Right kidney (tissue), 9 donors: ENCODE measurements at places on chromosomes 5 and 9.

GRCh38 chr9:80410106-80410505 is 838.3 kb downstream of the TLE4 start:
- DNase-seq: peak; percentile 55

GRCh38 chr5:65013166-65013565 is 244.4 kb downstream of the CWC27 start:
- no peak for DNase-seq

GRCh38 chr5:18397891-18398290 is 763.6 kb downstream of the TAF11L14 start:
- DNase-seq: no peak

DNA sequence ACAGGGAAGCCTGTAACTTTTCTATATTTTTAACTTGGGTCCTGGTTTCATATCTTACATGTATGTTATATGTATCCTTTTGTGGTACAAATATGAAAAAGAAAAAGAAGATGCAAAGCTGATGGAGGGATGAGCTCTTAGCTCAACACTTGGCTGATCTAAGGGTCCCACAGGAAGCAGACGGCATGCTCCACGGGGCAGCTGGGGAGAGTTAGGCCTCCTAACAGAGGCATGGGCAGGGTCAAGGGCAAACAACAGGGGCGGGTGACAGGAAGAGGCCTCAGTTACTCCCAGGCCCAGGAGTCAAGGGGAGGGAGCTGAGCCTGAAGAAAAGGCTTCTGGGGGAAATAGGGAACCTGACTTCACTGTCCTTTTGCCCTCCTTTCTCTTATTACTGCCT is 287.2 kb downstream of the ZSWIM6 start:
- no peak for DNase-seq

- no peak for DNase-seq
Measured at GRCh38 chr5:96203761-96204160, 229.3 kb downstream of the PCSK1 start.

DNA sequence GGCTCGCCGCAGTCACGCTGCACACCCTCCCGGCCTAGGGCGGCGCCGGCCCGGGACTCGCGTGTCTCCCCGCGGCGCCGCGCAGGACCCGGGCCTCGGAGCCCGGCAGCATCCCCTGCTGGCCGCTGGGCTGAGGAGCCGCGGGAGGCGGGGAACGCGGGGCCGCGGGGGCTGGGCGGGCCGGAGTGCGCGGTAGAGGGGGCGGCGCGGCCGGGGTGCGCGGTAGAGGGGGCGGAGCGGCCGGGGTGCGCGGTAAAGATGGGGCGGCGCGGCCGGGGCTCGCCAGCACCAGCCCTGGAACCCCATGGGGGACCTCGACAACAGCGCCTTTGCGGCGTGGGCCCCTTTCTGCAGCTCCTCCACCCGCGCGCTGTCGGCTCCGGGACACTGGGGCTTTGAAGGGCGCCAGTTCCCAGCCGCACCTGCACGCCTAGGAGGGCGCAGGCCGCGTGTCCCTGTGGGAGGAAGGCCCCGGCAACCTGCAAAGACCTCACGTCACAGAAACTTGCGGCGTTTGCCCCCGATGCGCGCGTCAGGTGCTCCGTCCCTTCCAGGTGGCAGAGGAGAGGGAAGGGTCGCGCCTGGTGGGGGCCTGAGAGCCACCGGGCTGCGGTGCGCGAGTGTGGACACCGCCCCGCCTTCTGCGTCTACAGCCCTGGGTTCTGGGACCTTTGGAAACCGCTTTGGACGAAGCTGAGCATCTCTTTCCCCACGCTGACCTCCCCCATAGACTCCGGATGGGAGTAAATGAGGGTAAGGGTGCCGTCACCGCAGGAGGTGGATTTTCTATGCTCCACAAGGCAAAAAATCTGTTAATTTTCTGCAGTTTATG is 49.6 kb downstream of the NSUN2 start:
- peak; percentile 61 for DNase-seq

DNA sequence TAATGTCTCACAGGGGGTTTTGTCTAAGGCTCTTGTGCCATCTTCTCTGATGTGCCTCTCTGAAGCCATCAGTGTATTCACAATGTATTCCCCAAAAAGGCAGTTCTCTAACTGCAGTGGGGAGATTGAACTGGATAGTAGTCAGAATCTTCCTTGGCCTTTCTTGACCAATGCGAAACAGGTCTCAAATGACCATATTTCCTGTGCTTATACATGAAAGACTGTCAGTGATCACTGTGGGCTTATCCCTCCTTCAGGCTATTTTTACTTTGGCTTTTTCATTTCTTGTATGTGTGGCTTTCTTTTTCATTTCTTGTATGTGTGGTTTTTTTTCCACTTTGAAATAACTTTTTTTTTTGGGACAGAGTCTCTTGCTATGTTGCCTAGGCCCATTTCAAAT is 19.7 kb downstream of the HMGXB3 start:
- DNase-seq: no peak

DNA sequence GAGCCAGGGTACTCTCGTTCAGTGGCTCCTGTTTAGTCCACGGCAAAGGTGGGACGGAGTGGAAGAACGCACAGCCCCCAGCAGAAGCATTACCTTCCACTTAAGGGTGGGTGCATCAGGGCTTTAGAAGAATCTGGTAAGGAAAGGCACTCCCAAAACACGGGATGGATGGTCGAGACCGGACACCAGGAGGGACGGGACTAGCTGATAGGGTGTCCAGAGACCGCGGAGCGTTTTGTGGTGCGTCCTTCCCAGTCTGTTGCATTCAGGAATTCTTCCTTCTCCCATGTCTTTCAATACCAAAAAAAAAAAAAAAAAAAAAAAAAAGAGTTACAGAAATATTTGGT is 545 bp upstream of the CTSV start:
- DNase-seq: no peak

- no peak for DNase-seq
Measured at GRCh38 chr5:147240266-147240985, 5.6 kb downstream of the STK32A start.

DNA sequence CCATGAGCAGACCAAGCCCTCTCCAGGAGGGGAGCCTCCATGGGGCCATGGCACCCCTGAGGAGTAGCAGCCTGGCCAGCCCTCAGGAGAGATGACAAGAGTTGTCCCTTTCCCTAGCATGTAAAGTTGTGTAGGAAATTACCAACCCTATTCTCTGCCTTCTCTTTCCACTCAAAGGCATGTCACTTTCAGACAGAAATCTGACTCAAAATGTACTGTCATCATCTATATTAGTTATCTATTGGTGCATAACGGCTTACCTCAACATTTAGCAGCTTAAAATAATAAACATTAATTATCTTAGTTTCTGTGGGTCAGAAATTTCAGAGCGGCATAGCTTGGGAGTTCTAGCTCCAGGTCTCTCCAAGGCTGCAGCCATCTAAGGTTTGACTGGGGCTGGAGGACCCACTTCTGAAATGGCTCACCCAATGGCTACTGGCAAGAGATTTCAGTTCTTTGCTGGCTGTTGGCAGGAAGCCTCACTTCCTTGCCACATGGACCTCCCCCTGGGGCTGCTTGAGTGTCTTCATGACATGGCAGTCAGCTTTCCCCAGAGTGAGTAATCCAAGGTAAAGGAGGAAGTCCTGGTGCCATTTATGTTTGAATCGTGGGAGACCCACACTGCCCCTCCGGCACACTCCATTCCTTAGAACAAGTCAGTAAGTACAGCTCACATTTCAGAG is 632.3 kb downstream of the CCDC171 start:
- DNase-seq: no peak

DNA sequence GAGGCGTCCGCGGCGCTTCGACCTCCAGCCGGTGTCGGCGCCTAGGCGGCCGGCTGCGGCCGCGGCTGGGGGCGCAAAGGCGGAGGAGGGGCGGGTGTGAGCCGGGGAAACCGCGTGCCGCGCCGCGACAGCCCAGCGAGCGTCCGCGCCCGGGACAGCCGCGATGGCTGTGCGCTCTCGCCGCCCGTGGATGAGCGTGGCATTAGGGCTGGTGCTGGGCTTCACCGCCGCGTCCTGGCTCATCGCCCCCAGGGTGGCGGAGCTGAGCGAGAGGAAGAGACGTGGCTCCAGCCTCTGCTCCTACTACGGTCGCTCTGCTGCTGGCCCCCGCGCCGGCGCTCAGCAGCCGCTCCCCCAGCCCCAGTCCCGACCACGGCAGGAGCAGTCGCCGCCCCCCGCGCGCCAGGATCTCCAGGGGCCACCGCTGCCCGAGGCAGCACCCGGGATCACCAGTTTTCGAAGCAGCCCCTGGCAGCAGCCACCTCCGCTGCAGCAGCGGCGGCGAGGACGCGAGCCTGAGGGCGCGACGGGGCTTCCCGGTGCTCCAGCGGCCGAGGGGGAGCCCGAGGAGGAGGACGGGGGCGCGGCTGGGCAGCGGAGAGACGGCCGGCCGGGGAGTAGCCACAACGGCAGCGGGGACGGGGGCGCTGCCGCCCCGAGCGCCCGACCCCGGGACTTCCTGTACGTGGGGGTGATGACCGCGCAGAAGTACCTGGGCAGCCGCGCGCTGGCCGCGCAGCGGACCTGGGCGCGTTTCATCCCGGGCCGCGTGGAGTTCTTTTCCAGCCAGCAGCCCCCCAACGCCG is 605 bp downstream of the CHSY3 start:
- peak; percentile 75 for DNase-seq

- no peak for DNase-seq
Measured at GRCh38 chr9:10562581-10563343, 50.0 kb downstream of the PTPRD start.

DNA sequence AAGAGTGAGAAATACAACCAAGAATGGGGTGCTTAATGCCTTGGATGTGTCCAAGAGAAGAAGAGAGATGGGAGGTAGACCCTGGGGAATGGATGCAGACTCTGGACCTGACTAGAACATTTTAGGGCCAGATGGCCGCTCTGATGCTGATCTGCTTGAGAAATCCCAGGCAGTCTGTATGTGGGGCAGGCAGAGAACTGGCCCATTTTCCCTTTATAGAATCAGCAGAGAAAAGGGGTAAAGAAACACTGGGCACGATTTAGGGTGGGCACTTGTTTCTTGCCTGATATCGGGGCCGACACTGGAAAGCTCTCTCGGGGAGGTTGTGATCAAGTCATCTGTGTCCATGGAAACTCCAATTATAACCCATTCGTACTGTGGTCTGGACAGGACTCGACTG is 118.5 kb upstream of the FSTL4 start:
- no peak for DNase-seq

DNA sequence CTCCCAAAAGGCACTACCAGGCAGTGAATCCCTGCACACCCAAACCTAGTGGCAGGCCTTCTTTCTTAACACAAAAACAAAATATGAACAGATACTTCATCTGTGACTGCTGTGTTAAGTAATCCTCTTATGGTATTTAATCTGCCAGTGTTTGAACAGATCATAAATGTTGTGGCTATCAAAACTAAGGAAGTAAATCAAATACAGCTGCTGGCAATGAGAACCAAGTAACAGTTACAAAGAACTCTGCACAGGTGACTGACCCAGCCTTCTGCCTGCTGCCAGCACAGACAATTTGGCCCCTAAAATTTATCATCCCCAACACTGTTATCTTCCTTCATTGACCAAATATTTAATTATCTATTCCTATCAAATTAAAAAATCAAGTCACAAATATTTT is 78.0 kb downstream of the GNAQ start:
- DNase-seq: no peak

DNA sequence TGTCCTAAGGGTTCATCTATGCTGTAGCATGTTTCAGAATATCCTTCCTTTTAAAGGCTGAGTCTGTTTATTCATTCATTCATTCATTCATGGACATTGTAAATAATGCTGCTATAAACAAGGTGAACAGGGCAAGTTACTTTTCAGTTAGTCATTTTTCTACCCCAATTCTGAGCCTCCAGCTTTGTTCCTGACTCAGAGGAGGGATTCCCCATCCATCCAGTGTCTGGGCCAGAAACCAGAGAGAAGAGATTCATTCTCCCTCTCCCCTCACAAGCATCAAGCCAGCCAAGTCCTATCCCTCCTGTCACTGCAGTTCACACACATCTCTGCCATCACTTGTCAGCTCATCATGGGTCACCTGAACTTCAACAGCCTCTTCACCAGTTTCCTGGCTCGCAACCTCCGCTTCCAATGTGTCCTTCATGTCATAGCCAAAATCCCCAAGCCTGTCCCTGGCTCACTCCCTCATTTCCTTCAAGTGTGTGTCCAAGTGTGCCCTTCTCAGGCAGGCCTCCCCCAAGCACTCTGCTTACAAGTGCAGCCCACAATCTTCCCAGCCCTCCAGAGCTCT is 203.0 kb downstream of the TTLL11 start:
- no peak for DNase-seq

GRCh38 chr5:58530942-58531490 is 39.8 kb downstream of the GAPT start:
- DNase-seq: no peak

- DNase-seq: no peak
Measured at GRCh38 chr5:2991884-2992283, 240.4 kb upstream of the IRX2 start.

DNA sequence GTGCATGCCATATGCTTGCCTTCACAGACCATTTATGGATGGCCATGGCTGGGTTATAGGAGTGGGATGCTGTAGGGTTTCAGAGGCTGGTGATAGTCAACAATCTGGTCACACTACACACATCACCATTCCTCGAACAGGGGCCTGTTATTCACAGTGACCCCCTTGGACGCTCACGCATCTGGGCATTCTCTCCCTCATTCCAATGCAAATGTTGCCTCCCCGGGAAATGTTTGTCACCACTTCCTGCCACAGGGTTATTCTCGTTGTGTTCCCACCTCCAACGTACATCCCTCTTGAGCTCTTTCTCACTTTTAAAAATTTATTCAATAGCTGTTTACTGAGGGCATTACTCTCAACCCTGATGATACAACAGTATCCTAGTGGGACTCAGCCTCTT is 135.4 kb downstream of the SCAMP1 start:
- DNase-seq: no peak

GRCh38 chr5:124065508-124065907 is 553.5 kb downstream of the CSNK1G3 start:
- DNase-seq: no peak

GRCh38 chr9:118209343-118209742 is 505.1 kb downstream of the TLR4 start:
- DNase-seq: no peak

GRCh38 chr5:138655530-138656190 is 80.5 kb upstream of the HSPA9 start:
- no peak for DNase-seq

DNA sequence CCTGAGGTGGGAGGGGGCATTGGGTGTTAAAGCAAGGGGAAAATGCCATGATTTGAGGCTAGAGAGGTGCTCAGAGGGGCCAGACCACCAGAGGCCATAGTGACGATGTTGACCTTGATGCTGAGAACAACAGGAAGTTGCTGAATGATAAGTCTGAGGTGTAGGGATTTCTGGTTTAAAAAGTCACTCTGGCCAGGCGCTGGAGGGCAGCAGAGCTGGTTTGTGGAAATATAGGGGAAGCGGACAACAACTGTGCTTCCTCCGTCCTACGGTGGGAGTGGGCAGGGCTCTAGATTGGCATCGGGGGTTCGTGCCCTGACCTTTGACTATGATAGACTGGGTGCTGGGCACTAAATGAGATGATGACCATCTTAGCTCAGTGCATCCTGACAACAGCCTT is 44.7 kb downstream of the STOM start:
- no peak for DNase-seq

DNA sequence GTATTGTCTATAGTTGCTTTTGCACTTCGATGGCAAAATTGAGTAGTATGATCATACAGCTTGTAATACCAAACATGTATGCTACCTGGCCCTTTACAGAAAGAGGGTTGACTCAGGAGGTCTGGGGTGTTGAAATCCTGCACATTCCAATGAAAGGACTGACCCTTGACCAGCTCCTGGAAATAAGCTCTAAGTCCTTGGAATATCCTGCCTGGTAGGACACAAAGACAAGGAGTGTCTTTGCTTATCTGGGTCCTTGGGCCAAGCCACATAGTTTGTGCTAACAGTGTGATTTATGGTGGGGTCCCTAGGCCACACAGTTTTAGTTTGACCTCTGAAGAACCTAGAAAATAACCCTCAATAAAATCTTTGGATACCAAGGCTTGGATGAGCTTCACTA is 89.3 kb upstream of the FTMT start:
- no peak for DNase-seq
